ENCODE measurements at places on chromosomes 11 and 22.

GRCh38 chr11:67073908-67074307, 17.3 kb downstream of the RHOD start:
- no peak for DNase-seq

- DNase-seq: no peak
Measured at GRCh38 chr11:11439591-11439990, 86.5 kb upstream of the CSNK2A3 start.

DNA sequence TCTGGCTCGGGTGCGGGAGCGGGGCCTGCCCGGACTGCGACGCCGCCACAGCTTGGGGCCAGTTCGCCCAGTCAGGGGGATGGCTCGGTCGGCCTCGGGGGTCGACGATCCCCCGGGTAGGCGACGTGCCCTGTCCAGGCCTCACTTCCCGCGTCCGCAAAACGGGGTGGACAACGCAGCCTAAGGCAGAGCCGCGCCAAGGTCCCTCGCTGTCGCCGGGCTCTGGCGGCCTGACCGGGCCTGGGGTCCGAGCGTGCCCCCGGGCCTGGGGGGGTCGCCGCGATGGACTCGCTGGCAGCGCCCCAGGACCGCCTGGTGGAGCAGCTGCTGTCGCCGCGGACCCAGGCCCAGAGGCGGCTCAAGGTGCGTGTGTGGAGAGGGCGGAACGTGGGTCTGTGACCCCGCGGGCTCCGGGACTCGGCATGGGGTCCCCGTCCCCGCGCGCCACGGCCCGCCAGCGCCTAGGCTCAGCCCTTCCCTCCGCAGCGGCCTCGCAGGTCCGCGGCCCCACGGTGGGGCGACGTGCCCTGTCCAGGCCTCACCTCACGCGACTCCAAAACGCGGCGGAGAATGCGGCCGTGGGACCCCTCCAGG, 4.2 kb downstream of the SEPTIN5 start:
- no peak for DNase-seq

- no peak for DNase-seq
Measured at GRCh38 chr11:128500493-128500892, 86.9 kb downstream of the ETS1 start.

DNA sequence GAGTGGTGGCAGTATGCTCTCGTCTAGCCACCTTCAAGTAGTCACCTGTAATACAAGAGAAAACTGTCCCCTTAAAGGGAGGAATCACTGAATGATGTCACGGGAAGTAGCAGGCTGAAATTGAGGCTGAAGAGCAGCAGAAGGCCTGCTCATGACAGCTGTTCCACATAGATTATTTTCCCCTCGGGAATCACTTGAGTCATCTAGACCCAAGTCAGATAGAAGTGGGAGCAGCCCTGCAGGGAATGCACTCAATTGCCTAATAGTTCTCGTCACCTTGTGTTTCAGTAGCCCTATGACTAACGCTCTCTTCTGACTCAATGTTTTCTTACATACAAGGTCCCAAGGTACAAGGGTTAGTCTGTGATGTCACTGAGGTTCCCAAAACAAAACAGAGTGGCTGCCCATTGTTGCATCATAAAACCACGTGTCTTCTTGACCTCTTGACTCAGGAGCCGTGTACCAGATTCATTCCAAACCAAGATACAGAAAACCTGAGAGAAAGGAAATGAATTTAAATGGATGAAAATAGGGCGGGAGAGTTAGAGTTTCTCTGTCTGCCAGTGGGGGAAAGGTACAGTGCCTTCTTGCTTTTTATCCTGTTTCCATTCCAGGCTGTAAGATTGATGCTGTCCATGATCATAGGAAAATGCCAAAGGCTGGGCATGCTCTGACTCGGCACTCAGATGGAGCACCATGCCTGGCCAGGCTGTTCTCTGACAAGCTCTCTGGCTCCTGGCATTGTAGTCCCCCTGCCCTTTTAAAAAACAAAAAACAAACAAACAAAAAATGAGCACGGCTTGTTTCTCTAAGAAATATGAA, 21.6 kb upstream of the C11orf96 start:
- DNase-seq: no peak

DNA sequence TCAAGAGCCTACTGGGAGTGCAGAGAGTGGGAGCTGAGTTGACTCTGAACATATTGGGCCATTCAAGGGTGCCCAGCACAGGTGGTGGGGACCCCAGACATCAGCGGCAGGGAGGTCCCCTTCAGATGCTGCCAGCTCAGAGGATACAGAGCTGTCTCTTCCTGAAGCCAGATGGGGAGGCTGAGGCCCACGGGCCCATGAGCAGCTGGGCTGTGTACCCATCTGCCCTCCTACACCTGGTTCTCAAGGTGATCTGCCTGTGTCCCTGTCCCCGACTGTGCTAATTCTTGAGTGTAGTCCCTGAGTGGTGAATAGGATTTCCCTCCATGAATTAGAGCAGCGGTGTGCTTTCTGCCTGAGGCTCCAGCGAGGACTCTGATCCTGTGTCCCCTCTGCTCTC, 76.3 kb downstream of the MICAL2 start:
- no peak for DNase-seq

DNA sequence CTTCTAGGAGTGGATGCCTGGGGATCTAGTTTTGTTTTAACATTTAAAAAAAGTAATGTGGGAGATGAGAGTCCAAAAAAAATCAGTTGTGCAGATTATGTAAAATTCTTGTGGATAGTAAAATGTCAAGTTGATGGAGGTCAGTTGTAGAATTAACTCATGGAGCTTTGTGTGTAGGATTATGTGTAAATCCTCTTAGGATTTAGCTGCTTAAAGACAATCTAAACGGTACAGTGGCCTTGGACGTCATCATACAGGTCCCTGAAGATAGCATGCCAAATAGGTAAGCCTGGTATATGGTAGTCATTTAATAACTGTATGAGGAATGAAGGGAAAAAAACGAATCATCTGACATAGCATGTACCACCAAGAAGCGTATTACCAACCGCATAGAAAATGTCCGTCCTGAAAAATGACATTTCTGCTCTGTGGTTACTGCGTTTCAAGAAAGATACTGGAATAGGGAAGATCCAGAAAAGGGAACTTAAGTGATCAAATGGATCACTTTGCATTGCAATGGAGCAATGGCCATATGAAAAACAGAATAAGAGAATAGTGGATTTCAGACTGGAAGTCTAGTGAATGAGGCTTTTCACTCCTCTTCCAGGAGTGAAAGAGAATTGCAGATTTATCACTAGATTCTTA, 61.3 kb downstream of the BCL2L13 start:
- DNase-seq: no peak

GRCh38 chr11:109424901-109425300, 2.9 kb downstream of the C11orf87 start:
- no peak for DNase-seq

DNA sequence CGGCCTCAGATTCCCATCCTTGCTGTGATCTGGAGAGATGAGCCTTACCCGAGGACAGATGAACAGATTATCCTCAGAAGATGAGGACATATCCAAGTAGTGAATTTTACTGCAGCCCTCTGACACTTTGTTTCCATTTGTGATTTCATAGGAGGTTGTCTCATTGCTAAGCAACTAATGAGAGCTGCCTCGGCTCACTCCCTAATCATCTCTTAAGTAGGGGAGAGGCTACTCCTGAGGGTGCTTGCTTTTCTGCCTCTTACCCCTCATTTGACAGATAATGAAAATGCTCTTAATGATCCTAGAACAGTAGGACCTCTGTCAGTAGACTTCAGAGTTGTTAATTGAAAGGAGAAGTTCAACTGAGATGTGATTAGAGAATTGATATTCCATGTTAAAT, 150.9 kb downstream of the TBC1D22A start:
- DNase-seq: no peak

DNA sequence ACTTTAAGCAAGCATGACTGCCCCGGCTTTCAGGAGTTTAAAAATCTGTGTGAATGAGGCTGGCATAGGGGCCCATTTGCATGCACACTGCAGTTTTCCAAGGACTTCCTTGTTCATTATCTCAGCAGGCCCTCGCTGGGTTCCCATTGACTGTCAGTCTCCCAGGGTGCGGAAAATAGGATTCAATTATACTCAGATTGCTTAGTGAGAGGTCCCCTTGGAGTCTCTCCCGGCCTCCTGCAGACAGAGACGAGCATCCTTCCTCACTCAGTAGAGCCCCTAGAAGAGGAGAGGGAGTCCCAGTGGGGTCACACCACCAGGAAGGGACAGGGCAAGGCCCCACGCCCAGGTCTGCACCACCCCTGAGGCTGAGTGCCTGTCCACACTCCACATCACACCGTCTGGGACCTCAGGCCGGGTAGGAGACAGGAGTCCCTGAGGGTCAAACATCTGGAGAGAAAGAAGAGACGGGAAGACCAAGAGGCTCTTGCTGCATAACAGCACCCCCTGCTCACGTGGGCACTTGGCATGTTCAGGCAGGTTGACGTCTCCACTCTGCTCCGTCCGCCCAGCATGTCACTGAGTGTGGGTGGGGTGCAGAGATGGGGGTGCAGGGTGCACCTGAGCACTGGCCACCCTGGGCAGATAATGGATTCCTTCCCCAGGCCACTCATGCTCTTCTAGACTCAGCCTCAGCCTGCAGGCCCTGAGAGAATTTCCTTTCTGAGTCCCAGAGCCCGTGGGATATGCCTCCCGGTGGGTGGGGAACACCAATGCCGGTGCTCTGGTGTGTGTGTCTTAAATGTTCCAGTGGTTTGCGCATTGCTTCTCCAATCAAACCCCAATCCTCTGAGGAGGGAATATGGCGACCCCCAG, 58.8 kb downstream of the MCM5 start:
- DNase-seq: no peak

GRCh38 chr11:58905721-58906547, 33.4 kb upstream of the GLYATL1 start:
- peak; percentile 90 for DNase-seq

DNA sequence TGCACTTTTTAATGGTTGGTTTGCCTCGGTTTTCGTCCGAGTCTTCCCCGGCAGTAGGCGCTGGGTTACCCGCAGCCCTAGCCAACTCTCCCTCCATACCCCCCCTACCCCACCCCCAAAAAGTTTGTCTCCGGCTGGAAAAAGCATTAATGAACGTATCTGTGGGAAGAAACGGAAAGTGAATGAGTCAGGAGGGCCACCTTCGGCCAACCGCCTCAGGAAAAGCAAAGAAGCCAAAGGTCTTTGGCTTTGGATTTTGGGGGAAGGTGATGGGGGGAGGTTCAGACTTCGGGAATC, 508 bp upstream of the FLI1 start:
- no peak for DNase-seq

DNA sequence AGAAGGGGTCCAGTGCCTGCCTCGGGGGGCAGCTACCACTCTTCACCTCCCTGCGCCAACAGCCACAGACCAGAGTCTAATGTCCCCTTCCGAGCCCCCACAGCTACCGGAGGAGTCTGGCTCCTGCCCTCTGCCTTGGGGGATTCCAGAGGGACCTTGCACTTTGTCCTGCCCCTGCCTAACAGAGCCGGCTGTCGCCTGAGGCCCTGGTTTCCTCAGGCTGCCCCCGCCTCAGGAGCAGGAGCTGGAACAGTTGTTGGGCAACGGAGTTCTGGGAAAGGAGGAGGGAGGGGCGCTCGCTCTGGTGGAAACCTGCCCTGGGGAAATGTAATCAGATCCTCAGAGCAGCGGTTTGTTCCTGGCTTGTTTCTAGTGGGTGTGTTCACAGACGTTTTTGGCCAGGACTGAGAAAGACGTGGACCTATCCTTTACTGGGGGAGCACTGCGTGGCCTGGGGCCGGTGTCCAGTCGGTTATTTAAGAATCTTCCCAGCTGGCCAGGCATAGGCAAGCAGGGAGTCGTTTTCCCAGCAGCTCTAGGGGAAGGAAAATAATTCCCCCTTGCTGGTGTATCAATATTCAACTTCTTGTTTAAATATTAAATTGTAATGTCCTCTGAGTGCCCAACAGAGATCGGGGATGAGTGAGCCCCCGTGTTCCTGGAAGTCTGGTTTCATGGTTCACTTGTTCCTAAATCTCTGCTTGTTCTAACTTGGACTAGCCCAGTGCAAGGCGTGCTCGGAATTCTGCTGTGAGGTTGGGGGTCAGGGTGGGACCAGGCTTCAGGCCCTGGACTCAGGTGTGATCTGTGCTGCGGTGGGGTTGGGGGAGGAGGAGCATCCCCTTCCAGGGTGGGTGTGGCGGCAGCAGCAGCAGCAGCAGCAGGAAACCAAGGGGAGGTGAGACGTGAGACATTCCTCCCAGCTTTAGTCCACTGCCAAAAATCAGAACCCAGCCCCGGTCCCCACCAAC, 32.1 kb downstream of the A4GALT start:
- no peak for DNase-seq

DNA sequence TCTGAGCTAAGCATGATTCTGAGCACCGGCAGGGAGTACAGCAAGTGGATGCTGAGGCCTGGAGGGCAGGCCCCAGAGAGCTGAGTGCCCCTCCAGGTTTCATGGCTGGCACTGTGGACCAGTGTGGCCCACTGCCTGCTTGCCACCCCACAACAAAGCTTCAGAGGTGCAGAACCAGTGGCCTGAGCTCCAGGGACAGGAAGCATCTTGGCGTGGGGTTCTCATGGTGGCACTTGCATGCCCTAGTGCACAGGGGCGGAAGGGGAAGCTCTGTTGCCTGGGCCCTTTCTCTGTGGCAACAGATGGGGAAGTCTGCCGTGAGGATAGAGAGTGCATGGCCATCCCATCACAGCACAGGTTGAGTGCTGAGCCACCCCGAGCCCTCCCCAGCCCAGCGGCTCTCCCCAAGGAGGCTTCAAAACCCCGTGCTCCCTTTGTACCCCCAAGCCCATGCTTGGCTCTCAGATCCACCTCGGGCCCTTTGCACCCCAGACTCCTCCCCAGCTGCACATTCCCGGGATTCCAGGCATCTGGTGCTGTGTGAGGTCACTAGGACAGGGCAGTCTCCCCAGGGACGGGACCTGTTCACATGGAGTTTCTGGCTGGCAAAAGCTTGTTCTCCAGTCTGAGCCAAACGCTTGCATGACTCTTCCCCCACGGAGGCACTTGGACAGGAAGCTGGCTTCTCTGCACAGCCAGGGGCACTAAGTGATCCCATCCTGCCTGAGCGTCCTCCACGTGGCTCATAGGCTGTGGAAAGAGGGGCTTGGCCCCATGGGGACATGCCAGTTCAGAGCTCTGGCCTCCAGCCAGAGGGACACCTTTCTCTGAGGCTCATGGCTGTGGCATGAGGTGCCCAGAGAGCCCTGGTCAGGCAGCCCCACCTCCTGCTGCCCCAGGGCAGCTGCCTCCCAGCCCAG, 4.2 kb downstream of the SLC25A1 start:
- DNase-seq: no peak

- DNase-seq: peak; percentile 61
Measured at GRCh38 chr22:42169055-42169469, 38.5 kb upstream of the CYP2D6 start.

DNA sequence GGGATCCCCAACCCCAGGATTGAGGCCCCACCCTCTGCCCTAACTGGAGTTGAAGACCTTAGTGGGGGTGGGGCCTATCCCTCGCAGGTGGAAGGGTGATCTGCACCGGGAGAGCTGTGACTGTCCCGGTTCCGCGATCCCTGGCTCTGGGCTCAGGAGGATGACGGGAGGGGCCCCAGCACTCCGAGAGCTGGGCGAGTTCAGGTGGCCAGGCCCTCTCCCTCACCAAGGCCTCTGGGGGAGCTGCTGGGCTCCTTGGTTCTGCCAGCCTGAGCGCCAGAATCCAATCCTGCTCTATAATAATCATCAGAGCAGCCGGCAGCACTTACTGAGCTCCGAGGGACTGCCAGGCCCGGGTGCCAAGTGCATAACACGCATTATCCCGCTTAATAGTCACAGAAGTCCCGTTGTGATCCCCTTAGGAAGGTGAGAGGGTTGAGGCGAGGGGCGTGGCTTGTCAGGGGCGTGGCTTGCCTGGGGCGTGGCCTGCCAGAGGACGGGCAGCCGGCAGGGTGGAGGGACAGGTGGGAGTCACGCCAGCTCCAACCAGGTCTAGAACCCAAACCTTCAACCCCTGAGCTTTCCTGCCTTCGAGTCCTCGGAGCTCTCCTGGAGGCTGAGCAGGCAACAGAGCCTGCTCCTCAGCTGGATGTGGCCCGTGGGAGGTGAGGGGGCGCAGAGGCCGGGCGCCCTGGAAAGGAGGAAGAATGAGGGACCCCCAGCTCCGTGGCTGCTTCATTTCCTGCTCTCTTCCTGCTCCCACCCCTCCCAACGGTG, 7.3 kb upstream of the SYT7 start:
- DNase-seq: no peak

All from iPS DF 19.7 (cell line).